AG04449 (cell line): ENCODE measurements at places on chromosomes 12 and 14.
A peak's percentile ranks its signal among the peaks of the same experiment; 100 is the strongest.

DNA sequence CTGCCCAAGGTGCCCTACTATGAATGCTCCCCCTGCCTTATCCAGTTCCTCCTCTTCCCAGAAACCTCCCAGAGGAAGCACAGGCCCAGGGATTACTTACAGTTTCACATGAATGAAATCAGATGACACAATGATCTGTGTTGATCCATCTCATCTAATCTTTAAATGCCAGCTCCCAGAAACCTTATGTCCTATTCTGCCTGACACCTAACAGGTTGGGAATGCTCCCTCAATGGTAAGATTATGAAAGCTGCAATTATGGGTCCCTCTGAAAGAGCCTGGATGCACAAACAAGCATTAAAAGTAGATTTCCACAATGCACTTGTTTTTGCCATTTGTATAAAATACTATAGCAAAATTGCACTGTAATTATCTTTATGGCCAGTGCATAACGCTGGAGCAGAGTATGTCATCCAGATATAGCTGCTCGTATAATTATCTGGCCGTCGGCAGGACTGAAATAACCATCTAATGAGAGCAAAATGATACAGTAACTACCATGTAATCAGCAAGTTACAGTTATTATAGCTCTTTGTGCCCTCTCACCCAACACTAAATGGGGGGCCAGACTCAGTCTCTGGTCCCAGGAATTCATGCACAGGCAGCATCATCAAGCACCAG lies 4.4 kb upstream of the ZBTB39 start:
- DNase-seq: no peak

DNA sequence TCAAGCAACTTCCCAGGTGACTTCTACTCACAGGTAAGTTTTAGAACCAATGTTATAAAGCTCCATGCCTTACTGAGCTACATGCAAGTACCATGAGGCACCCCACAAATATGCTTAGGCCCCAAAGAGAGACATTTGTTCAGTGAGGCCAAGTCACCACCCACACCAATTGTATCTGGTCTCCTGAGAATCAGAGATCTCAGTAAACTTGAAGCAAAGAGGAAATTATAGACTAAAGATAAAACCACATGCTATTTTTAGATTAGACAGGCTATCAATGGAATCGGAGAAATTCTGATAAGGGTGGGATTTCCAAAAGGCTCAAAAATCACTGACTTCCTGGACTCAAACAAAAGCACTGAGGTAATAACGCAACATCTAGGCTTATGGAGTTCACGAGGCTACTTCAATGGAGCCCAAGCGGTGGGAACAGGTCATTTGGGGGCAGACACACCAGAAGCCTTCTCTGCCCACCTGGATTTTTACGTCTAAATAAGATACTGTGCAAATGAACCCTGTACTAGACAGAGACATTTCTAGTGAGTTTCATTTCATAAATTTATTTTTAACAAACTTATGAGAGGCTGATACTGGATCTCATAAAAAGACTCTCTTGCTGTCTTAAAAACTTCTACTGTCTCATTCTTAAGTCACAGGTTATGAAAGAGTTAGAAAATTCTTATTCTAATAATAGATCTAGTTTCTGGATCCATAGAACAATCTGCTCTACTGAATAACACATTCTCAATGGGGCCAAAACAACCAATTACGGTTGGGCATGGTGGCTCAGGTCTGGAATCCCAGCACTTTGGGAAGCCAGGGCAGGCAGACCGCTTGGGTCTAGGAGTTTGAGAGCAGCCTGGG lies 7.7 kb downstream of the SLC15A4 start:
- no peak for DNase-seq

DNA sequence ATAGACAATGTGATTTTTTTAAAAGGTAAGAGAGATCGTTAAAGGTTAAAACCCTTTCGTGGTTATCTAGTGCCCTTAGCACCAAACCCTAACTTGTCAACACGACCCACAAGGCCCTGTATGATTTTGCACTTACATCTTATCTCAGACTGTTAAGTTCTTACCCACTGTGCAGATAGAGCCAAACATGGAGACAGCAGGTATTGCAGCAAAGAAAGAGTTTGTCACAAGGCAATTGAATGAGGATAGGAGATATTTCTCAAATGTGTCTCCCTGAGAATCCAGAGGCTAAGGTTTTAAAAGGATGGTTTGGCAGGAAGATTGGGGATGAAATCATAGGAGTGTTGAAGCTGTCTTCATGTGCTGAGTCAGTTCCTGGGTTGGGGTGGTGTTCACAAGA lies 313.4 kb downstream of the AEBP2 start:
- no peak for DNase-seq

DNA sequence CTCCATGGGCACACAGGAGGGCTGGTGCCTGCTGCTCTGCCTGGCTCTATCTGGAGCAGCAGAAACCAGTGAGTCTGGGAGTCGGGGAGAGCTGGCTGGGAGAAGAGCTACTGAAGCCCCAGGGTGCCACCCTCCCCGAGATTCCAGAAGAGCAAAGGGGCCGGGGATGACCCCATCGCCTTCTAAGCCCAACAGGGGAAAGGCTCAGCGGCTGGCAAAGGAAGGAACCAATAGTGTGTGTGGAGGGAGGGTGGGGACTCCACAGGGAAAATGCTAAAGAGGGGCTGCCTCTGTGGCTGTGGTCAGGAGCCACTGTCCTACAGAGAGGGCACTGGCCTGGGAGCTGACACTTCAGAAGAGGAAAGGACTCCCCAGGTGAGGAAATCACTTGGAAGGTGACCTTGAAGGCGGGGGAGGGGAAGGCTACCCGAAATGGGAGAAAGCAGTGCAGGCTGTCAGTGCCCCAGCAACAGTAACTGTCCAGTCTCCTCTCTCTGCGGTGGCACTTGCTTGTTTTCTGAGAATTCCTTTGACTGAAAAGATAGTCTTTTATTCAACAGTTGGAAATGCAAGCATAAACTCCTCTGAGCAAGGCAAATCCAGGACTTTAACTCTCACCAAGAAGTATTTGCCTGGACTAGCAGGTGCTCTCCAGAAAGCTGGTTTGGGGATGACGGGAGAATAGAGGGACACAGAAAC lies 552 bp downstream of the TAPBPL start:
- DNase-seq: no peak

GRCh38 chr12:89333564-89334252 lies 18.6 kb downstream of the DUSP6 start:
- no peak for DNase-seq

DNA sequence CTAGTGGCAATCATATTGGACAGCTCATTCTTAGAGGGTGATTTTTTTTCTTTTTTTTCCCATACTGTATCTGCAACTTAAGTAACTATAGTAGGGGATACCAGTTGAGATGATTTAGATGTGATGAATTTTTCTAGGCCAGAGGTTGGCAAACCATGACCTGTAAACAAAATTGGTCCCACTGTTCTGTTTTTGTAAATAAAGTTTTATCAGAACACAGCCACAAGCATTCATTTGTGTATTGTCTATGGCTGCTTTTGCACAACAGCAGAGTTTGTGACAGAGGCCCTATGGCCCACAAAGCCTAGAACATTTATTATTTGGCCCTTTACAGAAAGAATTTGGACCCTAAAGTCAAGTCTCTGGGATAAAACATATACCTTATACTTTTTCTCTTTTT lies 11.4 kb downstream of the ARF6 start:
- no peak for DNase-seq

DNA sequence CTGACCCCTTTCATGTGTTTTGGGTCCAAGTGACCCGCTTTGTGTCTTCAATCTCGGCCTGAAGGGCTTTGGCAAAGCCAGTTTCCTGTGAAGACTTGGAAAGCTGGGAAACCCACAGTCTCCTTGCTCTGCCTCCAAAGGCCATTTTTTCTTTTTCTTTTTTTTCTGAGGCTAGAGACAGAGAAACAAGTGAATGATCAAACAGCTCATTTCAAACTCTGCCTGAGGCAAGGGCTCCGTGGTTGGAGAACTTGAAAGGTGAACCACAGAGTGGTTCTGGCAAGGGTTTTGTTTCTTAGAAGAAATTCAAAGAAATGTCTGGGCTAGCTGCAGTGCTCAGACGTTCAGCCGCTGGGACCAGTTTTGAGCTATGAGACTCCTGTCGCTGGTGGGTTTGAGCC lies 62.7 kb downstream of the ERH start:
- DNase-seq: no peak

- no peak for DNase-seq
These were observed 25.4 kb upstream of the PLEKHG6 start for GRCh38 chr12:6285063-6285477.

DNA sequence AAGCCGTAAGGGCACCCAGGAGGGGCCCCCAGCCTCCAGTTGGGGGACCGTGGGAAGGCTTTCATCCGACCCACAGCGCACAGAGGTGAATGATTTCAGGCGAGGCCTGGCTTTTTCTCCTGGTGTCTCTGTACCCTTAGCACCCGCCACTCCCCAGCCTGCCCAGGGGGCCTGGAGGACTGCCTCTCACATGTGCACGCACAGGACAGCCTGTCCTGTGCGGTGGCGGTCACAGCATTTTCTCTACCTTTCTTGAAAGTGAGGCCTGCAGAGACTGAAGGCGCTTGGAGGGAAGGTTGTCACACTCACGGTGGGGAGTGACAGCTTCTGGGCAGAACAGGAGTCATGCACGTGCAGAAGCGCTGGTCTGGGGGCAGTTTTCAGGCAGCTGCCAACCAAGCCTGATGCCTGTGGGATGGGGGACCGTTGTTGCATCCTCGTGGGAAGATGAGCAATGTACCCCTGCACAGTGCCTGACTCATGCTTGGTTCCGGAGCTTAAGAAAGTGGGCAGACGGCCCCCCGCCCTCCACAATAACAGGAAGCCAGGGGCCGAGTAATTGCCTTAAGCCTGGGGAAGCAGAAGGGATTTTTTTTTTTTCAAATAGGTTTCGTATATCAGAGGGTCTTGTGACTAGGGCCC lies 148.1 kb downstream of the TSPAN9 start:
- DNase-seq: no peak

DNA sequence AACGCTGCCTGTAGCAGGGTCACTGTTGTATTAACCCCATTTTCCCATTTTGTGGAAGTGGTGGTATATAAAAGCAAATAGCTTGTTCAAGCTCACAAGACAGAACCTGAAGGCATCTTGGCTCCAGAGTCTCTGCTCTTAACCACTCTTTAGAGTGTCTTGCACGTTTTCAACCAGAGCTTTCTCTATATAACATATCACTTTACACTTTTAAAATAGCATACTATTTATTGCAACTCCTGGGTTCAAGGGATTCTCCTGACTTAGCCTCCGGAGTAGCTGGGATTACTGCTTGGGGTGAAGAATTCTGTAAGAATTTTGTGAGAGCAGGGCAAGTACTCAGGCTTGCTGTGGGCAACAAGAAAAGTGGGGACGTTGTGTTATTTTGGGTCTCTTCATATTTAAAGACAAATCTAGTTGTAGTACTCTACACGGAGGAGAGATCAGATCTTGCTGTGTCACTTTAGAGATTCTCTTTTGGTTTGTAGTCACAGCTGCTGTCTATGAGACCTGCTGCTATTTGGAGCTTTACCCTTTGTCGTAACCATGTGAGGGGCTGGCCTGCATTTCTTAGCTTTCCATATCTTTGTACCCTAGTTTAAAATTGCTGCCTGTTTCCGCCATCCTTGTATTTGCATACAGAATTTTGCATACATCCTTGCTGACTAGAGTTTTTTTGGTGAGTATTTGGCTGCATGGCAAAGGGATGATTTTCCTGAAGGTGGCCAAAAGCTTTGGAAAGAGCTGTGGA lies 40.7 kb downstream of the WDR20 start:
- no peak for DNase-seq

GRCh38 chr12:15756822-15757221 lies 32.4 kb downstream of the EPS8 start:
- peak; percentile 57 for DNase-seq

- no peak for DNase-seq
These were observed 17.6 kb downstream of the TDP1 start for GRCh38 chr14:89973234-89973823.

- no peak for DNase-seq
These were observed 123.0 kb downstream of the SLC38A1 start for GRCh38 chr12:46145881-46146280.

GRCh38 chr12:127162902-127163301 lies 1104.1 kb upstream of the TMEM132C start:
- no peak for DNase-seq

DNA sequence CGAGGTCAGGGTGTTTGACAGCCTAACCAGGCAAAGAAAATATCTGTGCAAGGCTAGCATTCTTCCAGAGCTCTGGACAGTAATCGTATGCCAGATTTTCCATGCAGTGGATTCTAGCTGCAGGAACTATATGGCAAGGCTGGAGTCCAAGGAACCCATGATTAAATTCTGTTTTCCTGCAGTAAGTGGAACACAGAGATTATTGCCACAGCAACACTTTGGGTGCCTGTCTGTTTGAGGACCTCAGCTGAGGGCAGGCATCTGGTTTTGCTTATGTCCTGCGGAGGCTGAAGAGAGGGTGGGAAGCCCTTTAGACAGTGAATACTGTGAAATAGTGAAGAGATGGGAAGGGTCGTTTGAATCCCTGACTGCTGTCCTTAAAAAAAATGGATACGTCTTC lies 104.4 kb downstream of the DAD1 start:
- DNase-seq: no peak

DNA sequence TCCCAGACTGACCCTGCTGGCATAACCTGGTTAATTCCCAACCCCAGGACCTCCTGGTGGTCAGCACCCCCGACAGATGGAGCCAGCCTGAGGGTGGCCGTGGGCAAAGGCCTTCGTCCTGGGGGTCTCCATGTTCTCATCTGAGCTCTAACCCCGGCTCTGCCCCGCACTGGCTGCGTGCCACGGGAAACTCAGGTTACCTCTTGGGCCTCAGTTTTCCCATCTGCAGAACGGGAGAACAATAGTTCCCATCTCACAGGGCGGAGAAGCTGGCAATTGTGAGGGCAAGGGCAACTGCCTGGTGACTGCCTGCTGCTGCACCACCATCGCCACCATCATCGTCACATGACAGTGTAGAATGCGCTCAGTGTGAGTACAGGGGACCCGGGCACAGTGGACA lies 77.9 kb downstream of the RFLNA start:
- DNase-seq: no peak

GRCh38 chr14:89276424-89276975 lies 140.5 kb downstream of the FOXN3 start:
- no peak for DNase-seq

GRCh38 chr14:65805113-65805473 lies 392.6 kb downstream of the FUT8 start:
- no peak for DNase-seq

DNA sequence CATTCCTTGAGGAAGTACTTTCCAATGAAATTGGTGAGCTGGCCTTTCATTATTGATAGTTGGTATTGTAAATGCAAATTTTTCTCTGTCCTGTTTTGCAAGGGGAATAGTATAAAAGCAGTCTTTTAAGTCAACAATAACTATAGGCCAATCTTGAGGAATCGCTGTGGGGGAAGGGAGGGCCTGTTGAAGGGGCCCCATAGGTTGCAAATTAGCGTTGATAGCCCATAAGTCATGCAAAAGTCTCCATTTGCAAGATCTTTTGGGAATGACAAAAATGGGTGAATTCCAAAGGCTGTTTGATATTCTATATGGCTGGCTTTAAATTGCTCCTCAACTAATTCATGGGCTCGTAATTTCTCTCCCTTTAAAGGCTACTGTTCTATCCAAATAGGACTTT lies 143.6 kb downstream of the TMEM117 start:
- no peak for DNase-seq

- no peak for DNase-seq
These were observed 165.7 kb upstream of the RBM19 start for GRCh38 chr12:114131824-114132223.

GRCh38 chr14:81436296-81437138 lies 36.4 kb upstream of the STON2 start:
- DNase-seq: no peak

GRCh38 chr12:20822415-20822814 lies 11.9 kb downstream of the SLCO1B3 start:
- no peak for DNase-seq
